ENCODE measurements at places on chromosomes 5 and 9. TPM values are rescaled to one million over a fixed set of nuclear protein-coding genes. Genes with fewer than 3 reads are reported as not detected.

MAP1B gene
- 2.4 TPM for total RNA-seq

IFNB1 gene
- total RNA-seq: not detected

UNC13B gene
- 33.8 TPM for total RNA-seq

SPINK1 gene
- 22,548 TPM for total RNA-seq

NR5A1 gene
- total RNA-seq: not detected

DNA sequence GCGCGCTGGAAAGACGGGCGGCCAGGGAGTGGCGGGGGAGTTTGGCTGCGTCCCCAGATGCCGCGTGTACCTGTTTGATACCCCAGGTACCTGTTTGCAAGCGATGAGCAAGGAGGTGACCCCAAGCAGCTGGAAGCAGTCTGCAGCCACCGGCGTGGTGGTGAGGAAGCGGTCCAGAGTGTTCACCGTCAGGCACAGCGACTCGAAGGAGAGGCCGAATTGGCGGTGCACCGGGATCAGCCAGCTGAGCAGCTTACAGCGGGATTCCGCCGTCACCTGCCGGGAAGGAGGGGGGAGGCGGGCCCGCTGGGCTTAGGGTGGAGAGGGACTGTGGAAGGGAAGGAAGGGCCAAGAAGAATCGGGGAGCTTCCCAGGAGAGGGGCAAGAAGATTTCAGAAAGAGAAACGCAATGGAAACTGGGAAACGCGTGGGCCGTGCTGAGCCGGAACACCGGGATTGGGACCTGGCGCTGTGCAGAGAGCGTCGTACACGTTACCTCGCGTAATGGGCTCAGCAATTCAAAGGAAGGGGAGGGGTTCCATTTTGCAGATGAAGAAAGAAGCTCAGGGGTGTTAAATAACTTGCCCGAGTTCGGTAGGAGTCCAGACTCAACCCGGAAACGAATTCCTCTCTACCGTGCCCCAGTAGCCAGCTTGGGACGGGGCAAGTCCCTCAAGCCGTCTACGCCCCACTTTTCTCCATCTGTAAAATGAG, 980 bp downstream of the CCNO start:
- peak; percentile 49 for DNase-seq
- H3K4me3 ChIP-seq: peak overlapping the region; percentile 71
- H3K36me3 ChIP-seq: no peaks in the 10 kb centered on the region
- peak overlapping the region; percentile 76 for H3K27ac ChIP-seq
- peaks cover 3% of the 10 kb centered on the region for H3K27me3 ChIP-seq

- peaks cover 37% of the 10 kb centered on the region for H3K4me1 ChIP-seq
- H3K27ac ChIP-seq: peak overlapping the region; percentile 85
- H3K4me3 ChIP-seq: peak overlapping the region; percentile 67
- no peak for DNase-seq
Measured at GRCh38 chr9:93187047-93187446, 3.1 kb downstream of the WNK2 start.

DNA sequence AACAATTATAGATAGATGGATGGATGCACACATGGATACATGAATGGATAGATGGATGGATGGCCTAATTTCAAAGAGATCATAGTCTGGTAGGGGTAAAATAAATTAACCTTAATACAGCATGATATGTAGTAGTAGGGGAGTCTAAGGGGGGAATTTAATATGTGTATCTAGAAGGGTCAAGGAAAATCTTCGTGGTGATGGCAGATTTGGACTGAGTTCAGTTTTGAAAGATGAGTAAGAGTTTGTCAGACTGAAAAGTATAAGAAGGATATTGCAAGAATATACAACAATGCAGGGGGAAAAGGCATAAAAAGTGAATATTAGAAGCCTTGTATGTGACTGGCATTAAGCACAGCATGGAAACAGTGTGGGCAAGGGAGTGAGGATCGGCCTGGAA, 98.7 kb downstream of the ZNF462 start:
- H3K4me1 ChIP-seq: no peaks in the 10 kb centered on the region
- H3K27ac ChIP-seq: no peak overlapping the region
- no peaks in the 10 kb centered on the region for H3K36me3 ChIP-seq
- no peak overlapping the region for H3K4me3 ChIP-seq

- H3K4me3 ChIP-seq: no peak overlapping the region
- no peaks in the 10 kb centered on the region for H3K4me1 ChIP-seq
- no peak for DNase-seq
- H3K27ac ChIP-seq: no peak overlapping the region
- H3K27me3 ChIP-seq: no peaks in the 10 kb centered on the region
Measured at GRCh38 chr5:98217138-98217537, 556.3 kb upstream of the RGMB start.

GRCh38 chr9:121288673-121289025, 20.7 kb downstream of the GSN start:
- peaks cover 41% of the 10 kb centered on the region for H3K4me1 ChIP-seq
- H3K4me3 ChIP-seq: no peak overlapping the region
- peak overlapping the region; percentile 89 for H3K27ac ChIP-seq
- no peaks in the 10 kb centered on the region for H3K27me3 ChIP-seq
- H3K36me3 ChIP-seq: no peaks in the 10 kb centered on the region
- no peak for DNase-seq

DNA sequence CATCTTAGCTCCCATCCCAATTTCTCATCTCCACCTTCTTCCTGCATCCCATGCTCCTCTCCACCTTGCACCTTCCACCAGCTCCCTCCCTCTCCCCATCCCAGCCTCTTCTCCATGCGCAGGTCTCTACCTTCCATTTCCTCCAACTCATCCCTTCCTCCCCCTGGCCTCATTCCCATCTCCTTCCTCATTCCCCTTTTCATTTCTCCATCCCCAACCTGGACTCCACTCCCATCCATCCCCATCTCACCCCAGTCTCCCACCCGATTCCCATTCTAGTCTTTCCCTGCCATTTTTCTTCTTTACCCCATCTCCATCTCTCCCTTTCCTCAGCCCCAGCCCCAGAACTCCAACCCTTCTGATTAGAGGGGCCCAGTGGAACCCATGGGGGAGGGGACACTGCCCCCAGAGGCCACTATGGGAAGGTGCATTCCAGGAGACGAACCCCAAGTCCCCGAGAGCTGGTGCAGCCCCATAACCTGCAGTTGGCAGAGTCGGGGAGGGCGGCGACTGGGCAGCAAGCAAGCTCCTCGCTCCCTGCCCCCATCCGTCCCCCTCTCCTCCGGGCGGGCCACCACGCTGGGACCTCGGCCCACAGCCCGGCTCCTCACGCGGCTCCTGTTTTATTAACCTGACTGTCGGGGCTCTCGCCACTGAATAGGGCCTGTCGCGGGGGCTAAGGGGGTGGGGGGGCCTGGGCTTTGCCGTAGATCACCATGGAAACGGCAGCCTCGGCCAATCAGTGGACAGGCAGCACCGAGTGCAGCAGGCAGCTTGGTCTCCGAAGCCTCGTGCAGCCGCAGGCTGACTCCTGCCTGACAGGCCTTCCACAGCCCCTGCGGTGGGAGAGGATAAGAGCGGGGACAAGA, 66.7 kb downstream of the PCDH1 start:
- H3K27me3 ChIP-seq: no peaks in the 10 kb centered on the region
- H3K4me1 ChIP-seq: no peaks in the 10 kb centered on the region
- H3K27ac ChIP-seq: no peak overlapping the region
- H3K36me3 ChIP-seq: no peaks in the 10 kb centered on the region
- DNase-seq: no peak

GRCh38 chr5:151911011-151911410, 13.6 kb downstream of the GLRA1 start:
- H3K27me3 ChIP-seq: no peaks in the 10 kb centered on the region
- H3K36me3 ChIP-seq: no peaks in the 10 kb centered on the region

GRCh38 chr9:33415501-33416038, 13.2 kb upstream of the AQP7 start:
- peak; percentile 87 for DNase-seq
- no peaks in the 10 kb centered on the region for H3K27me3 ChIP-seq
- peak overlapping the region; percentile 36 for H3K27ac ChIP-seq
- H3K4me1 ChIP-seq: peaks cover 14% of the 10 kb centered on the region

- H3K4me1 ChIP-seq: peaks cover 4% of the 10 kb centered on the region
- no peak overlapping the region for H3K27ac ChIP-seq
- DNase-seq: no peak
- no peak overlapping the region for H3K4me3 ChIP-seq
- no peaks in the 10 kb centered on the region for H3K27me3 ChIP-seq
- H3K36me3 ChIP-seq: no peaks in the 10 kb centered on the region
Measured at GRCh38 chr9:127928676-127929624, 1.6 kb downstream of the PIP5KL1 start.

DNA sequence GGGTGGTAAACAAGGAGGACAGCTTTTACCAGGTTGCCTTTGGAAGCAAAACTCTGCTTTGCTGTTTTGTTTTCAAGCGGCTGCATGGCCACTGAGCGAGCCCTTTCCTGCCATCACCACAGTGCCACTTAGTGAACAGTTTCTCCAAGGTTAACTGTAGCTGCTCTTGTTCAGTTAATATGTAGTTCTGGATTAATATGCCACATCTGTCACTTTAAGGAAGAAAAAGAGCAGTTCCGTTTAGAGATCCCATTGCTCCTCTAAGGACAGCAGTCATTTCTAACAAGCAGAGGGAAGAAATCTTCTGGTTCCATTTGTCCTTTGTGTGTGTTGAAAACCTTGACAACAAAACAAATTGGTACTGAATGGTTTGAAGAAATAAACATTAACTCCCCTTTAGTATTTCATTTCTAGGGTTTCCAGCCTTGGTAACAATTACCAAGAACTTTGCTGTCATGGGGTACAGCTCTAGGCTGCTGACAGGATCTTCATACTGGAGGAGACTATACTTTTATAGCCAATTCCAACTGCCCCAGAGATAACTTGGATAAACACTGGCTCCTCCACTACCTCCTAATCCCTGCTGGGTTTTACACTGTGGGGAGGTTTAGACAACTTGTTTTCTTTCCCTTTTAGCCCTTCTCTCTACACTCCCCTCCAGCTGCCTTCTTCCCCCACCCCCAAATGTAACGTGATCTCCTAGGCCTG, 10.3 kb upstream of the ABL1 start:
- H3K27me3 ChIP-seq: no peaks in the 10 kb centered on the region
- H3K4me1 ChIP-seq: peaks cover 6% of the 10 kb centered on the region
- H3K36me3 ChIP-seq: no peaks in the 10 kb centered on the region
- H3K27ac ChIP-seq: no peak overlapping the region
- no peak for DNase-seq

DNA sequence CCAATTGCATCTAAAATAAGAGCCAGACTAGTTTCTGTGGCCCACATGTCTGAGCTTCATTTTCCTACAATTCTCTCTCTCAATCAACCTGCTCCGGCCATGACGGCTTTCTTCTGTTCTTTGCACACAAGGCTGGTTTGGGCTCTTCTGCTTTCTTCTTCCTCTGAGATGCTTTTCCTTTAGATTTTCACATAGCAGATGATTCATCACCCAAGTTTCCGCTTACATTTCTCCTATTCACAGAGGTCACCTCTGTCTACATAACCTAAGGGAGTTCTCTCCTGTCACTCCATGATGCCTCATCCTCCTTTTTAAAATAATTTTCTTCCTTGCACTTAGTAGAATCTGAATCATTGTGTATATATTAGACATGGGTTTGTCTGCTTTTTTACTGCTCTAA, 334.6 kb upstream of the TUSC1 start:
- no peak overlapping the region for H3K27ac ChIP-seq
- no peaks in the 10 kb centered on the region for H3K4me1 ChIP-seq
- no peaks in the 10 kb centered on the region for H3K36me3 ChIP-seq
- no peak for DNase-seq
- no peaks in the 10 kb centered on the region for H3K27me3 ChIP-seq

GRCh38 chr9:136095070-136096058, at the start of gene NACC2:
Gene NACC2, minus strand, starts transcription at chr9:136095289. Its CDS starts 44,768 bp downstream, at chr9:136050521.
- peaks cover 10% of the 10 kb centered on the region for H3K4me1 ChIP-seq
- H3K27ac ChIP-seq: peak within 1 kb of the TSS; percentile 75
- no peaks in the 10 kb centered on the region for H3K27me3 ChIP-seq
- peak within 1 kb of the TSS; percentile 74 for H3K4me3 ChIP-seq
- H3K36me3 ChIP-seq: no peaks in the 10 kb centered on the region
- DNase-seq: peak; percentile 82

- DNase-seq: no peak
- H3K4me3 ChIP-seq: no peak overlapping the region
- no peaks in the 10 kb centered on the region for H3K4me1 ChIP-seq
- H3K27ac ChIP-seq: no peak overlapping the region
Measured at GRCh38 chr9:131485206-131485605, 17.5 kb upstream of the POMT1 start.

DNA sequence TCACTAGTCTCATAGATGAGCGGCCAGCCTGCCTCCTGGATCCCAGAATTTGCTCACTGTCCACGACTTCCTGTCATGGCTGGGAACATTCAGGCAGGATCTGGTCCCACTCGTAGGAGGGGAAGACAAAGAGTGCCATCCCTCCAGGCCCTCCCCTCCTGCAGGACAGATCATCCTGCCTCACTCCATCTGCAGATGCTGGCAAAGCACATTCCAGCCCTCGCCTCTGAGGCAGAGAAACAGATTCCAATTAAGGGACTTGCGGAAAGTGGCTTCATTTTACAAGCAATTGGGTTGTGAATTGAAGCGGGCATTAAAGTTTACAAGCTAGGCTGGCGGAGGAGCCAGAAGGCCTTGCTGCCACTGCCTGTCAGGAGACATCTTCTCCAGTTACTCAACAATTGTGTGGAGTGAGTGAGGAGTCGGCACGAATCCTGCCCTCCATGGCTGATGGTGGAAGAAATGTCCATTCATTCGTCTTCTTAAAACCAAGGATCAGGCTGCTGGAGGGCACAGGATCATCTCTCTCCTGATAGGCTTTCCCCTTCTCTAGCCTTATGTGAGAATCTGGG, 41.8 kb upstream of the KCNMB1 start:
- H3K36me3 ChIP-seq: no peaks in the 10 kb centered on the region
- H3K4me1 ChIP-seq: no peaks in the 10 kb centered on the region
- H3K27me3 ChIP-seq: no peaks in the 10 kb centered on the region
- no peak for DNase-seq
- H3K27ac ChIP-seq: no peak overlapping the region

GRCh38 chr9:135263511-135263910, 176.0 kb downstream of the OLFM1 start:
- DNase-seq: no peak
- no peaks in the 10 kb centered on the region for H3K27me3 ChIP-seq
- H3K4me3 ChIP-seq: no peak overlapping the region
- H3K4me1 ChIP-seq: no peaks in the 10 kb centered on the region
- no peak overlapping the region for H3K27ac ChIP-seq
- no peaks in the 10 kb centered on the region for H3K36me3 ChIP-seq

DNA sequence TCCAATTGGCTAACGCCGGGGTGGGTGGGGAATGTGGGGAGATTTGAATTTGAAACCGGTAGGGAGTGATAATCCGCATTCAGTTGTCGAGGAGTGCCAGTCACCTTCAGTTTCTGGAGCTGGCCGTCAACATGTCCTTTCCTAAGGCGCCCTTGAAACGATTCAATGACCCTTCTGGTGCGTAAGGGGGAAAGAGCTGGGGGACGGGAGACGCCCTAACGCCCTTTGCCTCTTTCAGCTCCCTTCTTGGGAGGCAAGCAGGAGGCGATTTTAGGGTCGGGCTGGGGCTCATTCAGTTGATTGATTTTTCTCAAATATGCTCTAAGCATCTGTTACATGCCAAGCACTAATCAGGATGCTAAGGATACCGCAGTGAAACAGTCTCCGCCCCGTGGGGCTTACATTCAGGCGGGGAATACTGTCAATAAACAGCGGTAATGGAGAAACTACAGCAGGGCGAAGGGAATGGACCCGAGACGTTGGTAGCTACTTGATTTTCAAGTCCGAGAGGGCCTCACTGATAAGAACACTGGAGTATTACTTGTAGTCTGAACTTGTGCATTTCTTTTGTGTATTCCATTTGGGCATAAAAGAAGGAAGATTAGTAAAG, at the start of gene HMMR:
HMMR (plus strand) TSS at position 71 of the 610 bp plus-strand sequence; CDS start at position 132, 61 bp downstream.
- peak within 1 kb of the TSS; percentile 77 for H3K4me3 ChIP-seq
- peaks cover 22% of the 10 kb centered on the region for H3K4me1 ChIP-seq
- no peak for DNase-seq
- peak within 1 kb of the TSS; percentile 96 for H3K27ac ChIP-seq

- no peak overlapping the region for H3K27ac ChIP-seq
- H3K4me3 ChIP-seq: no peak overlapping the region
- no peaks in the 10 kb centered on the region for H3K27me3 ChIP-seq
- H3K4me1 ChIP-seq: no peaks in the 10 kb centered on the region
- H3K36me3 ChIP-seq: no peaks in the 10 kb centered on the region
- no peak for DNase-seq
Measured at GRCh38 chr5:56330806-56331205, 97.7 kb upstream of the ANKRD55 start.
